Mesenteric fat pad (tissue), 1 donor: ENCODE measurements at places on chromosomes 3 and 15. TPM values are rescaled to one million over a fixed set of nuclear protein-coding genes. Genes with fewer than 3 reads are reported as not detected.

GRCh38 chr15:57198131-57198530 is 178.2 kb upstream of the CGNL1 start:
- DNase-seq, result no peak

- no peak for DNase-seq
Observed at GRCh38 chr3:103991-104390, 92.6 kb upstream of the CHL1 start.

DNA sequence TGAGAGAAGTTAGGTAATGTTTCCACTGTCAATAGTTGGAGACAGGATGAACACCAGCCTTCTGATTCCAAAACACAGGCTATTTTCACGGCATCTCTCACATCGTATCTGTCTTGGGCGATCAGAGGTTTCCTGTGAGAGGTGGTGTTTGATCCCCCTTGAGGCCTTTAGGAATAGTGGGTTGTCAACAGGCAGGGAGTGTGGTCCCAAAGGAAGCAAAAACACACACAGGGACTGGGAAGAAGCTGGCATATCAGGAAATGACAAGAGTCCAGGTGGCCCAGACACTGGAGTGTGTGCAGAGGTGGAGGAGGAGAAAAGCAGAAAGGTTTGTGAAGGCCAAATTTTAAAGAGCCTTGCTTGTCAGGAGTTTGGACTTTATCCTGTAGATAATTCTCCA is 6.6 kb upstream of the MAGEF1 start:
- no peak for DNase-seq

GRCh38 chr3:37162501-37163245 is 11.7 kb downstream of the LRRFIP2 start:
- no peak for DNase-seq

DNA sequence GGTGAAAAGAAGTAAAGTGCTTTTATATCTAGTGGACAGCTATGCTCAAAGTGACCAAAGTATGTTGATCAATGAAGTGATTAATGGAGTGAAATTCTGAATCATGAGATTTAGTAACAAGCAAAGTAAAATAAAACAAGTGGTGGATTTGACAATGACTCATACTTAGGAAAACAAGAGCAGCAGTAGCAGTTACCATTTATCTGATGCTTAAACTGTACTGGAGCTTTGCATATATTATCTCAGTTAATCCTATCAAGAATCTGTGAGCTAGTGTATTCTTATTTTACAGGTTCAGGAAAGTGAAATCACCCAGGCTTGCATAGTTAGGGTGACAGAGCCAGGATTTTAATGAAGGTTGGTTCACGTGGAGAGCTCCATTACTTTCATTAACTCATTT is 50.6 kb upstream of the SPATA16 start:
- DNase-seq, result no peak

GRCh38 chr3:190388703-190389102 is 740 bp downstream of the CLDN16 start:
- no peak for DNase-seq

- no peak for DNase-seq
Observed at GRCh38 chr3:155549087-155549486, 195.8 kb downstream of the PLCH1 start.

DNA sequence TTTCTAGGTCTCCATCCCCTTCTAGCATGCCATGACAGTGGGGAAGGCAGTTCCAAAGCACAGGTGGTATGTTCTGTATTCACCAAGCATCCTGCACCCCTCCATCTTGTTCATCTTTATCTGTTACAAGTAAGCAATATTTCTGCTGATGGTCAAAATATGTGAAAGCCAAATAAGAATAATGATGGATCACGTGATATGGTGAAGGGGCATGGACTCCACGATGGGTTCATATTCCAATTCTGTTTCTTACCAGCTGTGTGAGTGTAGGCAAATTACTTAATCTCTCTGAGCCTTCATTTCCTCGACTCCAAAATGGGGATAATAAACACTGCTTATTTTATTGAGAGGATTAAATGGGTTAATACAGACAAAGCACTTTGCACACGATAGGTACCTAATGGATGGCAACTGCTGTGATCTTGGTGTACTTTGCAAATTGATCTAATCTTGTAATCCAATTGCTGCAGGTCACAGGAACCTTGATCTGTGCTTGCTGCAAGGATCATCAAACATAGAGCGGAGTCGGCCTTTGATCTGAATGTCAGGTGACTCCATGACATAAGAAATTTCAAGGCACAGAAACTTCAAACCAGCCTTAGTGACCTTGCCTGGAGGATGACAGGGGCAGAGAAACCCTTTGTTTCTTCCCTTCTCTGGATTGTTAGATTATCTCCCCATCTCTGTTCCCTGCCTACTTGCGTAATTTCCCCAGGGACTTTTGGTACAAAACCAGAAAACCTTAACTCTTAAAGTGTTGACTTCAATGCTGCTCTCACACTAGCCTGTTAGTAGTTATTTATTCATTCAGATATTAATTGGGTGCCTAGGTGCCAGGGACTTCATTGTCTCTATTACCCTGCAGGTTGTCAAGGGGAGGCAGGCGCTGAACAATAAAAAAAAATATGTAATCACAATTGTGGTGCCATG is 25.8 kb downstream of the SIAH2 start:
- DNase-seq, result no peak

DNA sequence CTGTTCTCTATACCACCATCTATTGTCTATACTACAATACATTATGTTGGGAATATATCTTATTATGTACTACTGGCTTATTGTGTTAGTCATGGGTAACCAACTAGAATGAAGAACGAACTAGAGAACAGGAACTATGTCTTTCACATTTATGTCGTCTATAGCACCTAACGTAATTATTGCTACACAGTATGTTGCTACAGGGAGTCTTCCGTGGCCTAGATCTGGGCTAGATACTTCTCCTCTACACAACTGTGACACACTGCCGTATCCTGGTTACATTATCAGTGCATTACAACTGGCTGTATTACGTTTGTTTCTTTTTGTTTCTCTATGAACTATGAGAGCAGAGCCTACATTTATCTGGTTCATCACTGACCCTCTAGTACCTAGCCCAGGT is 34.0 kb downstream of the SCG5 start:
- DNase-seq, result no peak

GRCh38 chr3:71376503-71376902 is 207.0 kb downstream of the FOXP1 start:
- DNase-seq, result no peak

GRCh38 chr3:69426291-69426966 is 40.5 kb upstream of the FRMD4B start:
- DNase-seq, result no peak

DNA sequence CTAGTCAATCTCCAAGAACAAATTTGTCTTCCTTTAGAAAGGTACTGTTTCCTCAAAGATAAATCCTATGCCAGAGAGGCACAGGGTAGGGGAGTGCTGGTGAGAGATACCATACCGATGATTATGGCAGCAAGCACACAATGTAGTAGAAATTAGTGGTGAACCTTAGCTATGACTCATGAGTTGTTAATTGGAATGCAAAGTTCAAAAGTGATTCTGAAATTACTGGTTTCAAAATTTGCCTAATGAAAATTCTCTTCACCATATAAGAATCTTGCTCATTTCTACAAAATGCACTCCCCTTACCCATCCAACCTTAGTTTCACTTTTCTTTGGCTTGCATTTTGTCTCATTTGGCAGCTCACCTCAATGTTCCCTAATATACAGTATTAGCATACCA is 139.5 kb upstream of the SLC2A2 start:
- DNase-seq, result no peak

GRCh38 chr3:194971965-194972364 is 286.3 kb downstream of the FAM43A start:
- DNase-seq, result no peak

GRCh38 chr3:127253491-127253890 is 34.4 kb downstream of the PRR20G start:
- DNase-seq, result no peak

DNA sequence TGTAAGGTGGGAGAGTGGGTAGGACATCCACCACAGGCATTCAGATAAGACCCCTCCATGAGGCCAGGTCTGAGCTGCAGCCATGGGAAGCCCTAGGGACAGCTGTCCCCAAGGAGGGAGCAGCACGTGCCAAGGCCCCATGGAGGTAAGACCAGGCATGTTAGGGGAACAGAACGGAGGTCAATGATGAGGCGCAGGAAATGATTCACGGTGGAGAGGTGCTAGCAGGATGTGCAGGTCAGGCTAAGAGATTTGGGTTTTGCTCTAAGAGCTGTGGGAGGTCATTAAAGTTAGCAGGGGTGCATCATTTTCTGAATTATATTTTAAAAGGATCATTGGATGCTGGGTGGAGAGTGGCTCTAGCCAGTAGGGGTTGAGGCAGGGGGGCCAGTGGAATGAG is 66.4 kb upstream of the SNRPA1 start:
- DNase-seq, result no peak

- no peak for DNase-seq
Observed at GRCh38 chr3:125058959-125059358, 3.2 kb upstream of the HEG1 start.

DNA sequence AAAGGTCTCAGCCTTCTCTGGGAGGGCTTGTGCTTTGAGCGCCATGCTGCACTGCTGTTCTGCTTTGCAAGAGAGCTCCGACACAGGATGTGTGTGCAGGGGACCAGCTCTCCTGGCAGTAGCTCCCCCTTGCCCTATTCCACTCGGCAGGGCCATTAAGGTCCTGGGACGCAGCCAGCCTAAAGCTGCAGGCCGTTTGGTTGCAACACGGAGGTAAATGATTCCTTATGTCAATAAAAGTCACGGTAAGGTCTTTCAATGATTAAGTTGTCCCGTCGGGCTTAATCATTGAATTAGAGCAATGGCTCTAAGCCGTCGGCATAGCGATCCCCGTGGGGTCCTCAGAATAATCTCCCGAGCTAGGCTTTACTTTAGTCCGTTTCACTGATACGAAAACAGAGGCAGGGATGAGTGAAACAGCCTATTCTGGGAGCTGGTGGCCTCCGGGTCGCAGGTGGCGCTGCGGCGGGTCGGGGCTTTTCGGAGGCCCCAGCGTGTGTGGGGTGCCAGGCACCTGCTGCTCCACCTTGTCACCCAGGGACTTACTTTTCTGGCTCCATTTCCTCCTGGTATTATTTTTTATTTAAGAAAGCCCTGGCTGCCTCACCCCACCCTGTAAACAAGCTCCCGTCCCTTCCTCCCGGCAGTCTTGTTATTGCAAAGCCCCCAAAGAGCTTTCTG is 525.2 kb downstream of the OCA2 start:
- no peak for DNase-seq

- DNase-seq, result no peak
Observed at GRCh38 chr15:75836959-75837334, 6.3 kb upstream of the UBE2Q2 start.

GRCh38 chr15:72128359-72128758 is 10.2 kb downstream of the SENP8 start:
- no peak for DNase-seq

GRCh38 chr3:146454796-146455195 is 14.6 kb downstream of the PLSCR2 start:
- no peak for DNase-seq

DNA sequence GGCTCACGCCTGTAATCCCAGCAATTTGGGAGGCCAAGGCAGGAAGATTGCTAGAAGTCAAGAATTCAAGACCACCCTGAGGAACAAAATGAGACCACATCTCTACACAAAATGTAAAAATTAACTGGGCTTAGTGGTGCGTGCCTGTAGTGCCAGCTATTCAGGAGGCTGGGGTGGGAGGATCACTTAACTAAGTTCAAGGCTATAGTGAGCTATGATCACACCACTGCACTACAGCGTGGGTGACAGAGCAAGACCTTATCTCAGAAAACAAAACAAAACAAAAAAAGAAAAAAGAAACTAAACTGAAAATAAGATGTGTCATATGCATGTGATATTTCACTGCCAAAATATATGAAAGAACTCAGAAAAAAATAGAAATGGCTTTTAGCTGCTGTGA is 243.3 kb upstream of the CCDC54 start:
- DNase-seq, result no peak

DNA sequence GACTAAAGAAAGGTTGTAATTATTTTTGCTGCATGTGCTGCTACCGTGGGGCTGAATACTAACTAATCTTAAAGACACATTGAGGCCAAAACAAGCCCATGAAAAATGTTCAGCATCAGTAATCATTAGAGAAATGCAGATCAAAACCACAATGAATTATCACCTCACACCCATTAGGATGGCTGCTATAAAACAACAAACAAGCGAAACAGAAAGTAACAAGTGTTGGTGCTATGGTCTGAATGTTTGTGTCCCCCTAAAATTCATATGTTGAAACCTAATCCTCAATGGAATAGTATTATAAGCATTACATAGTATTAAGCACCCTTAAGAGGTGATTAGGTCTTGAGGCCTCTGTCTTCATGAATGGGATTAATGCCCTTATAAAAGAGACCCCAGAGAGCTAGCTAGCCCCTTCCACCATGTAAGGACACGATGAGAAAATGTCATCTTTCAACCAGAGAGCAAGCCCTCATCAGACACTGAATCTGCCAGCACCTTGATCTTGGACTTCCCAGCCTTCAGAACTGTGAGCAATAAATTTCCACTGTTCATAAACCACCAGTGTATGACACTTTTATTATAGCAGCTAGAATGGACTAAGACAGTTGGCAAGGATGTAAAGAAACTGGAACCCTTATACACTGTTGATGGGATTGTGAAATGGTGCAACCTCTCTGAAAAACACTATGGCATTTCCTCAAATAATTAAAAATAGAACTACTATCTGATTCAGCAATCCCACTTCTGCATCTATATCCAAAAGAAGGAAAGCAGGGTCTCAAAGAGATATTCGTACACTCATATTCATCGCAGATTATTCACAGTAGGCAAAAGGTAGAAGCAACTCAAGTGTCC is 76.1 kb downstream of the REC114 start:
- no peak for DNase-seq

GRCh38 chr3:16793321-16793720 is 91.4 kb upstream of the PLCL2 start:
- DNase-seq, result no peak

DNA sequence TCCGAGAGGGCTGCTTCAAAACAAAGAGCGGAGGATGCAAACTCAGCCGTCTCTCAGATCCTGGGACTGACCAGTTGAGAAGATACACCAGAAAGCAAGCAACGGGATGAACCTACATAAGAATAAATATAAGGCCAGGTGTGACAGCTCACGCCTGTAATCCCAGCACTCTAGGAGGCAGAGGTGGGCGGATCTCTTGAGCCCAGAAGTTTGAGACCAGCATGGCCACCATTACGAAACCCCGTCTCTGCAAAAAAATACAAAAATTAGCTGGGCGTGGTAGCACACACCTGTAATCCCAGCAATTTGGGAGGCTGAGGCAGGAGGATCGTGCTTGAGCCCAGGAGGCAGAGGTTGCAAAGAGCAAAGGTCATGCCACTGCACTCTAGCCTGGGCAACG is 31.7 kb downstream of the RBPMS2 start:
- DNase-seq, result no peak

DNA sequence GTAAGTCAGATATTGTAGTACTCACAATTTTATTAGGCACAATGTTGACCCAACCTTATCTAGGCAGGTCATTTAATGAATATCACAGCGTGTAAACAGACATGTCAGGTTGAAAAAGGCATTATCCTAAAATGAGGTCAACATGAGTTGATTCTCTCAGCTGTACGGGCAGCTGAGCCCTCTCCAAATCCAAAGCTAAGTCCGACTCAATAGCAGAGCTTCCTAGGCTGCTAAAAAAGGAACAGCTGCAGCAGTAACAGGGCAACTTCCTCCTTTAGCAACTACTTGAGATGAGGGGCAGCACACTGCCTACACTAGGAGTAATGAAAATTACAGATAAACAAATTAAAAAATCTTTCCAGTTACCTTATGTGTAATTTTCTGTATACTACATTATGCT is 189.2 kb downstream of the CADM2 start:
- DNase-seq, result no peak

Gene RARB
- total RNA-seq, result 4.8 TPM

Gene TGM4
- not detected for total RNA-seq

Gene PLA2G4D
- not detected for total RNA-seq

Gene CRELD1
- total RNA-seq, result 24.8 TPM

Gene SKOR1
- 0.26 TPM for total RNA-seq

Gene ECE2
- total RNA-seq, result not detected

Gene CTNNB1
- 375 TPM for total RNA-seq

Gene USP3
- 54.7 TPM for total RNA-seq
